ENCODE measurements at places on chromosomes 7 and 10.

- no peak for DNase-seq
Measured at GRCh38 chr10:132468216-132468615, 69.4 kb upstream of the INPP5A start.

GRCh38 chr7:16982640-16983350, 101.0 kb upstream of the AGR3 start:
- DNase-seq: no peak

- DNase-seq: no peak
Measured at GRCh38 chr7:69714886-69715576, 116.8 kb downstream of the AUTS2 start.

GRCh38 chr10:104735757-104736391, 94.8 kb downstream of the SORCS3 start:
- no peak for DNase-seq

DNA sequence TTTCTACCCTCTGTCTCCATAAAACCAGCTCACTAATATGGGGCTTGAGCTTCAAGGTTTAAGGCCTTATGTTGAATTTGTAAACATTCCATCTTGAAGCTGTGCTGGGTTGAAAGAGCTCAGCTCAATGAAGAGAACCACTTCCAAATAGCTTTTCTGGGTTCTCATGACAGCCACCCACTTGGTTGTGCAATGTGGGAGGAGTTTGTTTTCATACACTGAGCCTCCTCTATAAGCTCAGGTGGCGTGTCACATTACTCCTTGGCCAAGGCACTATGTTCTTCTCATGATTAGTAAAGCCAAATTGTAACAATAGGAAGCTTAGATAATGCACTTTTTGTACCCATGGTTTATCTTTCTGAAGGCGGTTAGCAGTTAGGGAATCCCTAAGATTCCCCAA, 265.6 kb downstream of the PTEN start:
- DNase-seq: no peak

DNA sequence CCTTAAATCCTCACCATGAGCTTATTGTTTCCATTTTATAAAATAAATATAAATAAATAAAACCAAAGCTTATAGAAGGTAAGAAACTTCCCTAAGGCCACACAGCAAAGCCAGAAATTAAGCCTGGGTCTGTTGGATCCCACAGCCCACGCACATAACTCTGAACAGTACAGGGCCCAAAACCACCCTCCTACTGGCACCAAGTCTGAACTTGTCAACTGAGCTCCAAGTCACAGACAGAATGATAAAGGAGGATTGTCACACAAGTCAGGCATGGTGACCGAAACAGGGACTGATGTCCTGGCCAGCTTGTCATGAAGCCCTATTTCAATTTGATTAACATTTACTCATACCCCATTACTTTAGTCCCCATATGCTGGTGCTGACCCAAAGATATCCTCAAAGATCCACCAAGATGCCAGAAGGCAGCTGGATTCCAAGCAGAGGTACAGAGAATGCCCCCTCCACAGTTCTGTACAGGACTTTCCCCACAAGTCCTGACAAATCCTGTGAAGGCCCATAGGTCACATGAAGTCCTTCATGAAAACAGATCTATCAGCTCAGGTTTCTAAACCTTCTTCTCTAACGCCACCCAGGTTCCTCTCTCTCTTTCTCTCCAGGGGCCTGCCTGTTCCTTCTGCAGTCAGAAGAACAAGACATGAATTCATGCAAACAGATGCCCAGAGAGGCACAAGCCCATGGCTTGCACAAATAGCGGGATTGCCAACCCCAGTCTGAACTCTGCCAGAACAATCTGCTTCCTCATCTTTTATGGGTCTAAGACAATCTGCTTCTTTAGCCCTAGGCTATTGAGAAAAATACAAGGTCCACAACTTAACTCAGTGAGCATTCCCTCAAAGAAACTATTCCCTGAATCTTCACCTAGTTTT, 60.9 kb downstream of the GLI3 start:
- no peak for DNase-seq

DNA sequence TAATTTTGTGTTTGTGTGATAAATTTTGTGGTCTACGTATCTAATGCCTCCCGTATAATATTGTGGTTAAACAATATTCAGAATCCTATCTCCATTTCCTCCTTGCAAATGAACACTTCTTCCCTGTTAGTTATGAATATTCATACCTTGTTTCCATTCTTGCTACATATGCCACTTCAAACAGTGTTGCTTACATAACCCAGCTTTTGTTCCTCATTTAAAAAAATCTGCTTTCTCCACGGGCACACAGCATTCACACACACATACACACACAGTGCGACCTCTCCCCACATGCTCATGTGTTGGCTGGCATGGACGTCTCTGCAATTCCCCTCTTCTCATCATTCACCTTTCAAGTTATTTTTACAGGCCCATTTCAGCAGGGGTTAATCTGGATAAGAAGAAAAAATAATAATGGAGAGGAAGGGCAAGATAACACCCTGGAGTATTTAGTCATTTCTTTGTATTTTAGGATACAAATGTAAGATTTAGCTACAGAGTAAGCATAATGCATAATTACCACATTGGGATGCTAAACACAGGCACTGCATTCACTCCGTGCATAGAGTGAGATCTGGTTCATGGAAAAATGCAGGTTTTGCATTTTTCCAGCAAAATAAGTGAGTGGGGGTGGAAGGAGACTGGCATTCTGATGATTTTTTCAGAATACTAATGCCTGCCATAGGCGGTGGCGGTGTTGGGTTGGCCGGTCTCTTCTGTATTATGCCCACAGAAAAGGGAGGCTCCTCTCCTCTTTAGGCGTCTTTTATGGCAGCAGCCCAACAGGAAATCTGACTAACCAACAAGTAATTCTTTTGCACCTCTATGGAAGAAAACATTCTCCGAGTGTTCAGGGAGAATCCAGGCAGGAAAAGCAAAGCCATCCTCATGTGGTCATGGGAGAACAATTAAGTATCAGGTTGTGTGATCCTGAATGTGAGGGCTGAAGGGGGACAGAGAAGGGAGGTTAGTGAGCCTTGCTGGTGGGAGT, 31.7 kb upstream of the ELMO1 start:
- no peak for DNase-seq
